ENCODE measurements at places on chromosomes 1 and 21.

DNA sequence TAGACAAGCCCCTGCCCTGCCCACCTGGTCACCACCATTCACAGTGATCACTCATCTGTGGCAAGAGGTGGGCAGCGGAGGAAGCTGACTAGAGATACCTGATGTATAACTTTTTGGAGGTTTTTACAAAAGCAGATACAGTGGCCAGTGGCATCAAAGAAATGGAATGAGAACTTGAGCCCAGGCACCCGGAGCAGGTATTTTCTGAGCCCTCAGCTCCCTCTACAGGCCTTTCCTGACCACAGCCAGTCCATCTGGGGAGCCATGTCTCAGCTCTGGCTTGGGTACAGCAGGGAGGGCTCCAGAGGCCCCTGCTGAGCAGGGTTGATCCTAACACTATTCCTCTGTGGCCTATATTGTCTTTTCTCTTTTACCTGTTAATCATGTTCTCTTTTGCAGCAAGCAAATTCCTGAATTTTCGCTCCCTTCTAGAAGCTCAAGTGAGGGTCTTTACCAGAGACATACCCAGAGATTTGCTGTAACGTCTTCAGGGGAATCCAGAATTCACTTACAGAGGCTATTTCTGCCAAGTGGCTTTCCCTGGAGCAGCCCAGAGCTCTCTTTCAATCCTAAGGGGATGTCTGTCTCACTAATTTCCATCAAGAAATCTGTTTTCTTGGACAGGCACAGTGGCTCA lies 27.3 kb downstream of the GPR157 start:
- DNase-seq = peak; percentile 88

- no peak for DNase-seq
Measured at GRCh38 chr1:207486198-207486597, 9.8 kb upstream of the CR1 start.

GRCh38 chr1:75632350-75632949 lies 21.5 kb upstream of the SLC44A5 start:
- peak; percentile 14 for DNase-seq

DNA sequence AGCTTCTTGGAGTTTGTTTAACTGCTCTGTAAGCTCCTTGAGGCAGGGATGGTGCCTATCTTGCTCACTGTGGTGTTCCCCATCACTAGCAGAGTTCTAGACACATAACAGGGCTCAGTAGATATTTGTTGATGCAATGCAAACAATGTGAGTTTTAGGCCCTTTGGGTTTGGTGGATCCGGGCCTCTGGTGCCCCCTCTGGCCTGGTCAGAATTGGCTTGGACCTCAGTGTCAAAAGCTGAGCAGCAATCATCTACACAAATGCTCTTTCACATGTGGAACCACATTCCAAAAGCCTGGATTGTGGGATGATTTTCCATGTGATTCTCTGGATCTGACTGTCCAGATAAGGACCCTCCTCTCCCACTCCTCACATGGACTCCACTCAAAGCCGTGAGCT lies 53.4 kb upstream of the BCAR3 start:
- DNase-seq = peak; percentile 45

DNA sequence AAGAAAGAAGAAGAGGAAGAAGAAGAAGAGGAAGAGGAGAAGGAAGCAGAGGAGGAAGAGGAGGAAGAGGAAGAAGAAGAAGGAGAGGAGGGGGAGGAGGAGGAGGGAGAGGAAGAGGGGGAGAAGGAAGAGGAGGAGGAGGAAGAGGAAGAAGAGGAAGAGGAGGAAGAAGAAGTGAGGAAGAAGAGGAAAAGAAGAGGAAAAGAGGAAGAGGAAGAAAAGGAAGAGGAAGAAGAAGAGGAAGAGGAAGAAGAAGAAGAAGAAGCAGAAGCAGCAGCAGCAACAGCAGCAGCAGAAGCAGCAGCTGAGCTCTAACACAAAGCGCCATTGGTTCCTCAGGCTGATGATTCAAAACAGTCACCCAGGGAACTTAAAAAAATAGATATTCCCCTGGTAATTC lies 34.0 kb downstream of the DNAI4 start:
- DNase-seq = no peak

- DNase-seq = no peak
Measured at GRCh38 chr1:159318784-159319551, 16.8 kb downstream of the FCER1A start.

GRCh38 chr1:171252482-171252881 lies 4.2 kb downstream of the FMO1 start:
- peak; percentile 98 for DNase-seq

DNA sequence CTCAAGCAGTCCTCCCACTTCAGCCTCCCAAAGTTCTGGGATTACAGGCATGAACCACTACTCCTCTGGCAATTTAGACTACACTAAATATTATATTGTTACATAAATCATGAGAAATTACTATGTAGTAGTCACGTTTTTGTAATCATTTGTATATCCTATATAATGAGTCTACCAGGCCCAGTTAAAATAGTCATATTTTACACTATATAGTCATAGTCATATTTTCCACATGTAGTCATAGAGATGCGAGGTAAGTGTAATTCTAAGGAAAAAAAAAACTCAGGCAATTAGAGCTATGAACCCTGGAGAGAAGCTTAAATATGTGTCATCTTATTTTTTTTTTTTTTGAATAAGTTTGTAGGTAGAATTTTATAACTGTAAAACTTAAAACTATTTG lies 90.0 kb downstream of the FNBP1L start:
- DNase-seq = no peak

Data from OCI-LY7 (cell line).